ENCODE measurements at places on chromosomes 2 and 18.

GRCh38 chr2:24454294-24454693 lies 36.8 kb upstream of the NCOA1 start:
- no peak for DNase-seq

DNA sequence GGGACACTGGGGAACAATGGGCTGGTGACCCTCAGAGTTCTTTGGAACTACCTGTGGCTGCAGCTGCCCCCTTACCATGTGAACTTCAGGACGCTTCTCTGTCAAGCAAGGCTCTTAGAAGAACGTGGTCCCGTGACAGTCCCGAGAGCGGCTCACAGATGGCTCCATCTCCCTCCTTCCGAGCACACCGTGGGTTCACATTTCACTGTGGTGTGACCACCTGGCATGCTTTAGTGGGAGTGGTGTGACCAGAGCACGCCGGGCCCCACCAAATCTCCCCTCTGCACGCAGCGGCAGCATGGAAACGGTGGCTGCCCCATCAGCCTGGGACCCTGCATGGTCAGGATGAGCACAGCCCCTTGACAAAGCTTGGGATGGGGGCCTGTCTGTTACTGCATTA lies 9.7 kb upstream of the TPO start:
- no peak for DNase-seq

- no peak for DNase-seq
Observed at GRCh38 chr2:204550751-204551511, 5.7 kb downstream of the PARD3B start.

- no peak for DNase-seq
Observed at GRCh38 chr2:50395605-50396297, 636.2 kb downstream of the NRXN1 start.

- DNase-seq: no peak
Observed at GRCh38 chr2:31383471-31384153, 30.9 kb downstream of the XDH start.

DNA sequence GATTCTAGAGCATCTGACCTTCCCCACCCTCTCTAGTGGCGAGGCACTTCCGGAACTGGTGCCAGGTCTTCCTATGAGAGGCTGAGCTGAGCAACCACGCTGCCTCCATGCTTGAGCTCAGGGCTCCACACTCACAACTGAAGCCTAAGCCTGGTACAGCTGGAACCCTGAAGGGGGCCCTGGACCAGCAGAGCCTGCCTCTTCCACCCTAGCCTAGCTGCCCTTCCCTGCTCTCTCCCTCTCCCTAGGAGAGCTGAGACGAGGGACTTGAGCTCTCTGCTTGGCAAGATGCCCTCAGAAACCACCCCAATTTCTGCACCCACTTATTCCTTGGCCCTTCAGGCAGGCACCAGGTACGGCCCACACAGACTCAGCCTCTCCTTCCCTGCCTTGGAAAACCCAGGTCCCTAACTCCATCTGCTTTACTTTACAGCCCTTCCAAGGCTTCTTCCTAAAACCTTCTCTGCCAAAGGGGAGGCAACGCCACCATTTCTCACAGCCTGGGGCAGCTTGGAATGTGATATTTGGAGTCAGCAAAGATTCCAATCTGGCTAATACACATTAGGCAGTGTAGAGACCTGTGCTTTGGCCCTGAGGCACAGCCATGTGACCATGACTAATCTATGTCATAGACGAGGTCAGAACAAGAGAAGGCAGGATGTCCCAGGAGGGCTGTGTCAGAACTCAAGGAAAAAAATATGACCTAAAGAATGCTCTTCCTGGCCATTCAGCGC lies 18.8 kb downstream of the COX7A2L start:
- no peak for DNase-seq

- DNase-seq: no peak
Observed at GRCh38 chr2:23312996-23313606, 71.9 kb upstream of the KLHL29 start.

GRCh38 chr18:29321561-29321960 lies 1144.6 kb upstream of the CDH2 start:
- no peak for DNase-seq

GRCh38 chr2:176160251-176160985 lies 3.3 kb downstream of the HOXD3 start:
- no peak for DNase-seq

DNA sequence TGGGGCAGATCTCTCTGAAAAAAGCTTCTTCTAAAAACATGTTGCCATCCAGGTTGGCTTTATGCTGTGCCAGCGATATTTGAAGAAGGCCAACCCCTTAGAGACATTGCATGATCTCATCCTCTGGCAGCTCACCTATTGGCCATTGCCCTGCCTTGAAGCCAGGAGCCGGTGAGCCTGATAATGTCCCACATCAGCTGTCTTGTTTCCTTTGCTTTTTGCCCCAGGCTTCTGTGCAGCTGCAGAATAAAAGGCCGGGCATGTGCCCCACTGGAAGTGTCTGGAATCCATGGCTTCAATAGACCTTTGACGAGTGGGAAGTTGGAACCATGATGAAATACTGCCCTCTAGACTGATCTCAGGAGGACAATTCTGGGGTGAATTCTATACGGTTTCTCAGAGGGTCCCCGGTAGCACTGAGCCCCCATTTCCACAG lies 523.5 kb upstream of the ZEB2 start:
- DNase-seq: no peak

GRCh38 chr18:8424481-8424880 lies 184.8 kb upstream of the RAB12 start:
- DNase-seq: no peak

GRCh38 chr2:159129824-159130223 lies 156.7 kb downstream of the WDSUB1 start:
- DNase-seq: no peak

- no peak for DNase-seq
Observed at GRCh38 chr2:112962308-112963175, 15.3 kb upstream of the IL36G start.

- no peak for DNase-seq
Observed at GRCh38 chr2:97913846-97914245, 81.9 kb downstream of the TMEM131 start.

GRCh38 chr2:205902900-205903237 lies 183.1 kb downstream of the INO80D start:
- DNase-seq: no peak

- no peak for DNase-seq
Observed at GRCh38 chr2:201237486-201238123, 22.7 kb upstream of the CASP8 start.

DNA sequence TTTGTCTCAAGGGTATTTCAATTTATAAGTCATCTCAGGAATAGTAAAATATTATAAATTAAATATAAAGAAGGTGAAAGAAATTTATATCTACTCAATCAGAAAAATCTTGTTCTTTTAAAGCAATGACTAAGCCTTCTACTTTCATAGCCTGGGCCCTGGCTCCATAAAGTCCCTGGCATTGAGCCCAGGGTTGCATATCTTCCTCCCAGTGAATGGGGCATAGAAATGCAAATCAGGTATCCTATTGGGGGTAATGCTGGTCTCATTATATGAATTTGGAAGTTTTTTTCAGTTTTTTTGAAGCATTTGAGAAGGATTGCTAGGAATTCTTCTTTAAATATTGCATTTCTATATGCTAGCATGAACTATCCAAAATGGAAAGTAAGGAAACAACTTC lies 73.9 kb upstream of the MC2R start:
- no peak for DNase-seq

GRCh38 chr2:160820691-160821090 lies 327.1 kb upstream of the RBMS1 start:
- DNase-seq: no peak

- no peak for DNase-seq
Observed at GRCh38 chr18:9905401-9905922, 8.4 kb upstream of the VAPA start.

GRCh38 chr18:74230922-74231714 lies 60.6 kb downstream of the CYB5A start:
- no peak for DNase-seq

- DNase-seq: no peak
Observed at GRCh38 chr2:67842375-67842959, 220.3 kb downstream of the C1D start.

GRCh38 chr18:35671966-35672603 lies 90.5 kb downstream of the GALNT1 start:
- DNase-seq: no peak

- no peak for DNase-seq
Observed at GRCh38 chr18:43563780-43564179, 286.5 kb upstream of the SYT4 start.

- no peak for DNase-seq
Observed at GRCh38 chr2:120889936-120890335, 154.3 kb downstream of the GLI2 start.

DNA sequence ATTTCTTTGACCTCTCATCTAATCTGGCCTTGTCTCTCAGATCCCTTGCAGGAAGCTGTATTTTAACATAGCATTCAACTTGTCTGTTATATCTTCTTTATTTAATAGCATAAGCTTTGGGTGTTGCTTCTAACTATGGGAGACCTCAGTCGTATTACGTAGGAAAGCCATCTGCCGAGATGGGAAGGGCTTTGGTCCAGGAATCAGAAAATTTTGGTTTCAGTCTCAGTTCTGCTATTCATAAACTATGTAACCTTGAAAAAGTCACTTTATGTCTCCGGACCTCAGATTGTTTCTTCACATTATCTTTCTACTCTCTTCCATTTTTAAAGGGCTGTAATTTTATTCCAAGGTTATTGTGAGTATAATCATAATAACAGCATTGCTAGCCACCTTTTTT lies 297.7 kb downstream of the SATB2 start:
- no peak for DNase-seq

- no peak for DNase-seq
Observed at GRCh38 chr2:30663806-30664205, 143.4 kb downstream of the CAPN13 start.

DNA sequence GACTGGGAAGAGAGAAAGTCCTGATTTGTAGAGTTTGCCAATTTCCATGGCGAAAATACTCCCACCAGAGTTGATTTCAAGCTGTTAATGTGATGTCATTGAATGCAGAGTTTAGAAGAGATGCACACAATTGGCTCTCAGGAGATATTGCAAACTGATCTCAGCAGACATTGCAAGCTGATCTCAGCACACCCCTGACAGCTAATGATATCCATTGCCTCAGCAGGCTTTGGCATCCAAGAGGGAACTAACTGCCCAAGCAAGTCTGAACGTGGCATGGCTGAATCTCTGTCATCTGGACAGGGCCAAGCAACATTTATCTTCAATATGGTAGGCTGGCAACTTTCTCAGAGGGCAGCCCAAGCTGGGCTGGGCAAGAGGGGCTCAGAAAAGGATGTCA lies 78.4 kb upstream of the CYP1B1 start:
- DNase-seq: no peak

DNA sequence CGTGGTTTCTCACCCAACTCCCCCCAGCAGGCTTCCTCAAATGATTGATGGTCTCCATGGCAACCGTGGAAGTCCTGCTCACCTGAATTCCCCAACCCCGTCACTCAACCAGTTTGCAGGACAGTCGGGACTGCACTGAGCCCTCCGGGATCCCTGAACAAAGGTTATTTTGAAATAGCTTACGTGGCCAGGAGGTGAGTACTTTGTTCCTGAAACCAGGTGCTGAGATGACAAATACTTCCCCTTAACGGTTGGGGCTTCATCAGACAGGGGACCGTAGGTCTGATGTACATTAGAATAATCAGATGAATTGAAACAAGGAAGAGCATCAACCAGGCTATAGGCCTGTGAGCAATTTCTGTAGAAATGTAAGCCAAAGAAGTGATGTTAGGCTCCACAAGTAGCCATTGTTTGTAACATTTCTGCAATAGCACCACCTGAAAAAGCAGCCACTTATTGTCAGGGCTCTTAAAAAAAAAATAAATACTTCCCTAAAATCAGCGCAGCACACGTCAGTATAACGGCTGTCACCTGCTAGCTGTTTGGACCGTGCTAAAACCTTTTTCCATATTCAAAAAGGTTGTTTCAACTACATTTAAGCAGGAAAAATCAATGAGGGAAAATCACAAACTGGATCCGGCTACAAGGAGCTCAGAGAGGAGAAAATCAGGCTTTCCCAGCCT lies 206.4 kb upstream of the ID2 start:
- peak; percentile 30 for DNase-seq

DNA sequence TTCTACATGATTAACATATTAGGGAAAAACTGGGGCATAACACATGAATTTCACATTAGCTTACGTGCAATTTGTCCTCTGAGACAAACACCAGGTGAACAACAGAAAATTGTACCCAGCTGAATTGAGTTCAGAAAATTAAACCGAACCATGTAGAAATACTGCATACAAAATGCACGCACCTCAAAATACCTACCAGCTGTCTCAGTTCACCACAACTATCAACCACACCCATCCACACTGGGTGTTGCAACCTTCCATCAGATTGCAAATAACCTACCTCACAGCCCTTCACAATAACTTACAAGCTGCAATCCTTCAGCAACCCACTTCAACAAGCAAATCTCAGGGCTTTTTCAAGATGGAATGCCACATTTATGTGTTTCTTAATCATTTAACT lies 55.9 kb downstream of the UNC50 start:
- DNase-seq: peak; percentile 36

GRCh38 chr2:28683100-28683706 lies 68.4 kb upstream of the PPP1CB start:
- DNase-seq: no peak

GRCh38 chr2:211367293-211367692 lies 810.9 kb downstream of the CPS1 start:
- no peak for DNase-seq
